ENCODE measurements at places on chromosomes 7 and 10.

- DNase-seq, result peak; percentile 72
These were observed 1.8 kb downstream of the SNCG start for GRCh38 chr10:86960003-86960862.

GRCh38 chr10:132707121-132707775 lies 78.7 kb downstream of the NKX6-2 start:
- DNase-seq, result no peak

DNA sequence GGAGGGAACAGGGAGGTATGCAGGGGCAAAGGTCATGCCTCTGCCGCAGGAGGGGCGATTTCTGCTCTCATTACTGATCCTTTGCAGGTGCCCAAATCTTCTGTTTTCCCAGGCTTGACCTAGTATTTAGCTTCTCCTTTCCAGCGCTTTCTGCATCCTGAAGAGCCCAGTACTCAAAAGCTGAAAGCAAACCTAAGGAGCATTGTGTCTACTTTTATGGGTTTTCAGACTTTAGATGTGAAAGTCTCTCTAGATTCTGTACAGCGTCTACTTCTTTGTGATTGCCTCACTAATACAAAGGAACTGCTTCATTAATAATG lies 560 bp downstream of the GBF1 start:
- no peak for DNase-seq

DNA sequence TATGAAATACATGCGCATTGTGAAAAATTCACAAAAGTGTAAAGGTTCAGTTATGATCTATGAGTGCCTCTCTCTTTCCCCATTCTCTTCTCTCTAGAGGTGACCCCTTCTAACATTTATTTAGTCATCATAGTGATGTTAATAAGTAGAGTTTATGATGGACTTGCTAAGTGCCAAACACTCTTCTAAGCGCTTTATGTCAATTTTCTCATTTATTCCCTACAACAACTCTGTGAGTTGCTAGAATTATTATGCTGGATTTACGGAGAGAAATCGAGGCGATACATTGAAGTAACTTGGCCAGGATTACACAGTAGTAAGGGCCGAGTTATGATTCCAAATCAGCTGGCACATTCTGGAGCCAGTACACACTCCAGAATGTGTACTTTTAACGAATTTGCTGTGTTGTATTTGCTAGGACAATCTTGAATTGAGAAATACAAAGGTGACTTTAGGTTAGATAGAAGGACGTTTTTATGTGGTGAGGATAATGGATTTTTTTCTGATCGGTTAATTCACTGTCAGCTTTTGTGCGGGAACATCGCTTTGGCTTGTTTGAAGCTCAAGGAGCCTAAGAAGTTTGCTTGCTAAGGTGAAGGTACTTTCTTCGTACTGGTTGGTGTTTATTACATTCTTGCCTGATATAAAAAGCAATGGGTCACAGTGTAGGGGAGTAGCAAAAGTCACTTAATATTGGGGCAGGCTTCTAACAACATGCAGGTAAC lies 1.4 kb downstream of the ATRNL1 start:
- DNase-seq, result no peak

DNA sequence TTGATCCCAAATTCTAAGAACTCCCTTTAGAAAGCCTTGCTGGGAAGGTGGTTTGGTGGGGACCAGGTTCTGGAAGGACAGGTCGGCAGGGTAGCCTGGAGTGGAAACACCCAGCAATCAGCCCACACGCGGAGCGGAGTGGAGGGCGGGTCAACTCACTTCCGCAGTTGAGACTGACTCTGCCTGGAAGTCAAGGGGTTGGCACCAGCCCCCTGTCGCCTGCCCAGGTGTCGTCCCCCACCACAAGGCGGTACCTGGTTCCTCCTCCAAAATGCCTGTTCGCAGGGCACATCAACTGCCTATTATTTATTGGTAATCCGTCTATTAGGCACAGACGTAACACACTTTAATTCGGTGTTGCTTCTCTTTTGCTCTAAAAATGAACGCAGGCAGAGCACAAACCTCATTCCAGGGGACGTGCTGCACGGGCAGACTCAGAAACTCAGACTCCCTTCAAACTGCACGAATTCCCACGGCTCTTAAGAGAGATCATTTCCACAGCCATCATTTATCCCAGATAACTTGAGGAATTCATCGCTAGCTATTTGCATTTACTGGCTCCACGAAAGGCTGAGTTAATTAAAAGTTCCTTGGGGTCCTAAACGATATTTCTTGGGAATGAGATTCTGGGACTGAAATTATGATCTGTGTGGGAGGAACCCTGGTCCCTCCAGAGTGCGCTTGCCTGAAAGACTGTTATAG lies 248.2 kb upstream of the PPP2R2D start:
- DNase-seq, result no peak

GRCh38 chr10:107728807-107729206 lies 564.3 kb upstream of the SORCS1 start:
- DNase-seq, result no peak
